ENCODE measurements at places on chromosomes 5 and 9.

- no peak for DNase-seq
Observed at GRCh38 chr9:110276781-110277180, 20.5 kb upstream of the TXN start.

GRCh38 chr9:127904561-127905003, 5.2 kb upstream of the ST6GALNAC6 start:
- DNase-seq = no peak

DNA sequence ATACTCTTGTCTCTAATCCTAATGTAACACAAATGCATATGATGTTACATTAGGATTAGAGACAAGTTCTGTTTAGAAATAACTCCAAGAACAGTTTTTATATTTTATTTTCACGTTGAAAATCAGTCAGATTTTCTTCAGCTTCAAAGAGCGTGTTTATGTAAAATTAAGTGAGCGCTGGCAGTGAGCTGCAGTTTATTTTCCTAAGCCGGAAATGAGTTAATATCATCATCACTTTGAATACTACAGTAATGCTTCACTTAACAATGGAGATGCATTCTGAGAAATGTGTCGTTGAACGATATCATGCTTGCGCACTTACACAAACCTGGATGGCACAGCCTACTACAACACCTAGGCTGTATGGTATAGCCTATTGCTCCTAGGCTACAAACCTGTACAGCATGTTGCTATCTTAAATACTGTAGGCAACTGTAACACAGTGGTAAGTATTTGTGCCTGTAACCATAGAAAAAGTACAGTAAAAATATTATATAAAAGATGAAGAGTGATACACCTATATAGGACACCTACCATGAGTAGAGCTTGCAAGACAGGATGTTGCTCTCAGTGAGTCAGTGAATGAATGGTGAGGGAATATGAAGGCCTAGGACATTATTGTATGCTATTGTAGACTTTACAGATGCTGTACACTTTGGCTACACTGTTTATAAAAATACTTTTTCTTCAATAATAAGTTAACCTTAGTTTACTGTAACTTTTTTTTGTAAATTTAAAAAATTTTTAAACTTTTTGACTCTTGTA, 65.9 kb upstream of the C5orf46 start:
- no peak for DNase-seq

- no peak for DNase-seq
Observed at GRCh38 chr9:107070586-107070985, 207.6 kb downstream of the ZNF462 start.

GRCh38 chr9:134304690-134305089, 21.6 kb upstream of the RXRA start:
- no peak for DNase-seq

DNA sequence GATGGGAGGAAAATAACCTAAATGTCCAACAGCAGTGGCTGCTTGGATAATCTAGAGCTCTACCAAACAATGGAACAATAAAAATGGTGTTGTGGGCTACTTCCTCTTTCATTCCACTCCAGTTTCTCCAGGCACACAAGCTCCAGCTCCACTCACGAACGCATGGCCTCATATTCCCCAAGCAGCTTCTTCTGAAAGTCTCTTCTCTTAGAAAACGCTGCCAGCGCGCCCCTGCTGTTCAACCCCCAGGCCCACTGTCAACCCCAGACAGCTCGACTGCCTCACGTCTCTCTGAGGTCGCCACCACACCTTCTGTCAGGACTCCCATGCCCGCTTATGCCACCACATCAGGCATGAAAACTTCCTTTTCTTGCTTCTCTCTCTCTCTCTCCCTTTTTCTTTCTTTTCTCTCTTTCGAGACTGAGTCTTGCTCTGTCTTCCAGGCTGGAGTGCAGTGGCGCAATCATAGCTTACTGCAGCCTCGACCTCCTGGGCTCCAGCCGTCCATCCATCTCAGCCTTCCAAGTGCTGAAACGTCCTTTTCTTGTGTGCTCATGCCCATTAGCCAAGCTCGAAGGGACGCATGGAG, 16.2 kb downstream of the OR2V2 start:
- no peak for DNase-seq

- no peak for DNase-seq
Observed at GRCh38 chr5:53360811-53361210, 119.6 kb upstream of the FST start.

- no peak for DNase-seq
Observed at GRCh38 chr5:122500245-122501088, 188.4 kb downstream of the SNCAIP start.

DNA sequence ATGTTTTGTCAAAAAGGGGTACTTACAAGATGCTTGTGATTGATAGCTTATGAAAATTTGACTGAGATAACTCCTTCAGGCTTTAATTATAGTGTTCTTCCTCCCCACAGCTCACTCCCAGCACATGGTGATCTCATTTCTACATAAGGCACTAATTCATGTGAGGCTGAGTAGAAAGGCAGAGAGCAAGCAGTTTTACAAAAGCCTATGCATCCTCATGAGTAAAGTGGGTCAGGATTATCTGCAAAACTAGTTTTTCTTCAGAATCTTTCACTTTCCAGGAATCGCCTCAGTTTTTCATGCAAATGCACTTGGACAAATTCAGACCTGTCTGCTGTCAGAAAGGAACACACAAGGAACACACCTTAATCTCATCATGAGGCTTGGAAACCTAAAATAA, 92.1 kb upstream of the FBN2 start:
- DNase-seq = no peak

GRCh38 chr9:90801973-90802322, 329 bp downstream of the SYK start:
- DNase-seq = no peak

DNA sequence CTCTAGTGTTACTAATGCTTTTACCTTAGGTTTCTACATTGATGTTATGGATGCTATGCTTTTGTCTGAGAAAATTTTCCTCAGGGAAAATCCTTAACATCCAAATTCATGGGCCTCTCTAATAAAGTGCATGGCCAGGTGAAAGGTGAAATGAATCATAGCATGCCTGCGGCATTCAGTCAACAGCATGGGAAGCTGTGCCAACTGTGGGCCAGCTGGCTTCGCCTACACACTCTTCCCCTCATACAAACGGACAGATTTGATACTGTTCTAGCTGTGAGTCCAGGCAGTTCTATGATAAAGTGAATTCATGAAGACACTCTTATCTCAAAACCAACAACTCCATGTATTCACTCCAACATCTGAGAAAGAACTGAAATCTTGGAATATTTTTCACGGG, 374.1 kb downstream of the PLK2 start:
- no peak for DNase-seq

DNA sequence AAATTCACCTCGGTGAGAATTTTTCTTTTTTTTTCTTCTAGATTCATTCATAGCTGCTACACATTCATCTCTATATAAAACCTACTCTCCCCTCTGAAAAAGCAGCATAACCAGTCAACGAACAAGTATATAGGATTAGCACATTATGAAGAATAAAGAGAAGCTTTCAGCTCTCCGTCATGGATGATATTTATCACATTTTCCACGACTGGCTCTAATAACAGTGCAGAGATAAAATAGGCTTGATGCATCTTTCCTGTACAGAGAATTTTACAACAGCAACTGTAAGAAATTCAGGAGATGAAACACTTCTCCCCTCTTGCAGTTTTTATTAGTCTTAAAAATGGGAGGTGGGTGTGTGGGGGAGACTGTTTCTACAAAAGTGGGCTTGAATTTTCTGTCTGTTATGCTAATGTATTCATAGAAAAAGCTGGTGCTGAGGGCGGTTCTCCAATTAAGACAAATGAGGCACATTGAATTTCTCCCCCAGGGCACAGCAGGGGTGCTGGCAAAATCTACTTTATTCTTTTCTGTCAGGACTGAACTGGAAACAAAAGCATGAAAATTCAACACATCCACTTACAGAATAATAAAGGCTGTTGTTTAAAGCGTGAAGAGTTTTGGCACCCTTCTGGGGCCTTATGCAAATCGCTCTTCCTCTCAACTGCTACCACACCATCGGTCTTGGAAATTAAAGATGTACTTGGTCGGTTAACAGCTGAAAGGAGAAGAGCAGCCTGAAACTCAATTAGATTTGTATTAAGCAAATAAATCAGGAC, 233.9 kb upstream of the ZNF608 start:
- DNase-seq = no peak

GRCh38 chr9:93660352-93661046, 84.1 kb downstream of the PHF2 start:
- DNase-seq = no peak

DNA sequence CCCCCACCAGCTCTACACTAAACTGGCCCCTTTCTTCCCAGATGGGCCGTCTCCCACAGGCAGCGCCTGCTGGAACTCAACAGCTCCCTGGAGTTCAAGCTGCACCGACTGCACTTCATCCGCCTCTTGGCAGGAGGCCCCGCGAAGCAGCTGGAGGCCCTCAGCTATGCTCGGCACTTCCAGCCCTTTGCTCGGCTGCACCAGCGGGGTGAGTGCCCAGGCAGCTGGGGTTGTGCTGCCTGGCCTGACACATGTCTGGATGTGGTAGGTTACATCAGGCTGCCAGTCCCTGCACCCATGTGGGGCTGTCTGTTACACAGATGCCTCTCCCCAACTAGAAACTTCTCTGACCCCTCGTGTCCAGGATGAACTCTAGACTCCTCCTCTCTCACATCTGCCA, 9.8 kb downstream of the NHP2 start:
- no peak for DNase-seq

DNA sequence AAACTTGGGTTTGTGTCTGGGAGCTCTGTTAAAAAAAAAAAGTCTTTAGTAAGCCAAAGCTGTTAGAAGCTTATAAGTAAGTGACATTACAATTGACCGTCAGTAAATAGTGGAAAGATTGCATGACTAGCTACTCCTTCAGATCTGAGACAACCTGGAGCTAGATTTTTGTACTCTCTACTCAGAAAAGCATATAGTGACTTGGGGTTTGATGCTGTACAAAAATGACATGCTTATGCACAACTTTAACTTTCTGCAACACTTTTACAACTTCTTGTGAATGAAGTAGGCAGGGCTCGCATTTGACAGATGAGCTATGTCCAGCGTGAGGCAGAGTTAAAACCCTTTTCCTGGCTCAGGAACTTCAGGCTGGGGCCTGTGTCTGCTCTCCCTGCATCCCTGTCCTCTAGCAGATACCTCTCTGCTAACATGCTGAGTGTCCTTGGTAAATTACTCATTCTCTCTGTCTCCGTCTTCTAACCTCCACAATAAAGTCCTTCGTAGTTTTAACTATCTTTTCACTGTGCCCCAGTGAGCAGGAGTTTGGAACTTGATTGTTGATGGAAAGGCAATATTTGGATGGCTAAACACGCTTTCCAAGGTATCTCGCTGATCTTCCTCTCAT, 471 bp upstream of the GHR start:
- no peak for DNase-seq

DNA sequence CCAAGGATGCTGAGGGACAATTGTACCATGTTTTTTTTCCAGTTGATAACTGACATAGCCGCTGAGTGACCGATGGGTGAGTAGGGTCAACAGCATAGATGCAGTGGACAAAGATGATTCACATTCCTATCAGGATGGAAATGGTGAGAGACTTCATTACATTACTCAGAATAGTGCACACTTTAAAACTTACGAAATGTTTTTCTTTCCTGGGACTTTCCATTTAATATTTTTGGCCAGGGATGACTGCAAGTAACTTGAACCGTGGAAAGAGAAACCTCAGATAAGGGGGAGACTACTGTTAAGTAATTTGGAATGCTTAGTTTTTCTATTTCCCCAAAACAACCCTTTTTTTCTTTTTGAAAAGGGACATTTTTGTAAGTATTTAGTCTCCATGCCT, 3.0 kb upstream of the TUSC1 start:
- DNase-seq = no peak

DNA sequence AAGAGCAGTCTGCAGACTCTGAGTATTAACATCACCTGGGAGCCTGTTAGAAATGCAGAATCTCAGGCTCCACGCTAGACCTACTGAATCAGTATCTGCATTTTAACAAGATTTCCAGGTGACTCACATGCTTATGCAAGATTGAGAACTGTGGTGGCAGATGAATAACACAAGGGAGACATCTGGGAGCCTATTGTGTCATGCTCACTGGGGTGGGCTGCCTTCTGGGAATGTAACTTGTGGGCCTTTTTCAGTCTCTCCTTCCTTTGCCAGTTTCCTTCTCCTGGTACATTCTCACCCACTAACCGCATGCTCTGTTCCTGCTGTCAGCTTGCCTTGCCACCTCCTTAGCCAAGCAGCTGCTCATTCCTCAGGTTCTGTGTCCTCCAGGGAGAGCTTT, 176.6 kb upstream of the C9orf72 start:
- no peak for DNase-seq

- no peak for DNase-seq
Observed at GRCh38 chr5:164191240-164191639, 685.8 kb downstream of the MAT2B start.

GRCh38 chr9:104758974-104759373, 5.0 kb upstream of the NIPSNAP3B start:
- DNase-seq = no peak

GRCh38 chr5:82424211-82424610, 146.1 kb upstream of the RPS23 start:
- no peak for DNase-seq

GRCh38 chr9:133856798-133857197, 118.6 kb upstream of the SARDH start:
- no peak for DNase-seq

GRCh38 chr5:174694611-174695010, 29.8 kb upstream of the MSX2 start:
- no peak for DNase-seq

DNA sequence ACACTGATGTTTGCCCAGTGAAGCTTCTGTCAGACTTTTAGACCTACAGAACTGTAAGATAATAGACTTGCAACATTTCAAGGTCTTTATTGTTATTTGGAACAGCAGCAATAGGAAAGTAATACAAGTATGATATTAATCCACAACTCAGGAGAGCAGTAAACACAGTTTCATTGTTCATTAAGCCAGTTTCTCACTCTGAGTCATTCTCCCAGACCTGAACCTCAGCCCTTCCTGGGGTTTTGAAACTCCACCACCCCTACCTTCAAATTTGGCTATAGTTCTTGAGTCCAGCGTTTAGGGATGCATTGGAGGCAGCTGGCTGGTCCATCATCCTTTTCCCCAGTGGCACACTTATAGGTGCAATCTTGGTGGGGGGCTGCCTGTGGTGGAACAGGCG, 203.2 kb downstream of the RAB3C start:
- DNase-seq = no peak

DNA sequence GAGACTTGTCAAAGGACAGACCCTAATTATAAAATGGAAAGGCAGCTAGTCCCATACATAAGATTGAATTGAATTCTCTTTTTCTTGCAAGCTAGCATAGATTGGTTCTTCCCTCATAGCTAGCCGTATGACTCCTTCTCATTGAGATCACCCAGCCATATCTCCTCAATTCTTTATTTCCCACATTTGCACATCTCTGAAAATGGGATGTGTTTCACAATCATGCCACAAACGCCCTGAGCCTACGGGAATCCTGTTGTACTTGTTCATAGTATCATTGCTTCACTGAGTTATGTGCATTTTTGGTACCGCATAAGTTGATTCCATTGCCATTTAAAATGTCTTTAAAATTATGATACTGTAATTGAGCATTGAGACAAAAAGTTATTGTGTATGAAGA, 90.5 kb downstream of the PCSK1 start:
- no peak for DNase-seq

Measured in activated T-cell treated with anti-CD3 and anti-CD28 coated beads for 48 hours (primary cell).